Tongue (tissue), 3 donors: ENCODE measurements at places on chromosomes 1 and 21. TPM values are rescaled to one million over a fixed set of nuclear protein-coding genes. Genes with fewer than 3 reads are reported as not detected.

- DNase-seq, result peak; percentile 48
Measured at GRCh38 chr1:229940684-229941083, 126.4 kb upstream of the GALNT2 start.

DNA sequence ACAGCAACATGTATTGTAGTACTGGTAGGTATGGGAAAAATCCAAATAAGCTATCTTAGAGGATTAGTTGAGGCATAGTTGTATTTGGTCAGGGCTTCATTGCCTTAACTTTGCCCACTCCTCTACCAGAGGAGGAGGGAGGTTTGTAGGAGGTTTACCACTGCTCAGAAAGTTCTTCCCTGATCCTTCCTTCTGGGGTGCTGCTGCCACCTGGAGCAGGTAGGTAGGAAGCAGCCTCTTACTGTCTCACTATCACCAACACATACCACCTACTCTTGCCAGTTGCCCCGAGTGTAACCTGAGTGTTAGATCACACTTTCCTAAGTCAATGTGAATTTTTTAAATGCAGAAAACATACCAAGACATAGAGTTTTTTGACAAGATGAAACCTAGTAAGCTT lies 24.1 kb upstream of the ZSWIM5 start:
- no peak for DNase-seq

Gene GNAT2
- 0.21 TPM for total RNA-seq

Gene LCE1F
- not detected for total RNA-seq

Gene HES2
- 3.2 TPM for total RNA-seq

Gene HPDL
- total RNA-seq, result 0.21 TPM

Gene CD53
- 7.2 TPM for total RNA-seq

- no peak for DNase-seq
Measured at GRCh38 chr1:175445646-175446045, 253.1 kb upstream of the KIAA0040 start.

Gene MSTO1
- total RNA-seq, result 42.3 TPM

Gene ACOT11
- total RNA-seq, result 18.2 TPM

DNA sequence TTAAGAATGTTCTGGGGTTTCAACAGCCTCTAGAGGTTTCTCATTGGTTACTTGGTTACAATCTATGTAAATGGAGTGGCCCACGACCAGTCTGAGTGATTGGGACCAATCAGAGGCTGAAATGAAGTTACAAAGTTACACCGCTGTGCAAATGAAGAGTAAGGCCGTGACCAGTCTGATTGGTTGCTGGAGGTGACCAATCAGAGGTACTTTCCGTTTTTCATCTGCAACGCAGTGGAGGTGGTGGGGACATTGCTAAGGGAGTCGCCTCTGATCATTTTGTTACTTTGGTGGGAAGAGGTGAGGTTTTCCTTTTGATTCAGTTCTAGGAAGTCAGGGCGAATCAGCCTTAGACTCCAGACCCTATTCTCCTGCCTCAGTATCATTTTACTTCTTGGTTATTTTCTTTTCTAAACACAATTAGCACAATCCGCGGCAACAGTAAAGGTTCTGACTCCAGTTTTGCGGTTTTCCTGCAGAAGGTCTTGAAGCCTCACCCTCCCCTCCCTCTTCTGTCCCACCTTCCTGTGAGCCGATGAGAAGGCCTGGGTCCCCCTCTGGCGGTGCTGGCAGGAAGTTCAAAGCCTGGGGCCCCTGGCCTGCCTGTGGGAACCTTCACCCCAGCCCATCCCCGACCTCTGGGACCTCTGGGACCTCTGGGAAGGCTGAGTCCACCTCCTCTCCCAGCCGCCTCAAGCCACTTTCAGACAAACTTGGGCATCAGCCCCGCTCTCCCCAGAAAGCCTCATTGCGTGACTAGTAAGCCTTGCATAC lies 38.7 kb upstream of the TTC34 start:
- no peak for DNase-seq

DNA sequence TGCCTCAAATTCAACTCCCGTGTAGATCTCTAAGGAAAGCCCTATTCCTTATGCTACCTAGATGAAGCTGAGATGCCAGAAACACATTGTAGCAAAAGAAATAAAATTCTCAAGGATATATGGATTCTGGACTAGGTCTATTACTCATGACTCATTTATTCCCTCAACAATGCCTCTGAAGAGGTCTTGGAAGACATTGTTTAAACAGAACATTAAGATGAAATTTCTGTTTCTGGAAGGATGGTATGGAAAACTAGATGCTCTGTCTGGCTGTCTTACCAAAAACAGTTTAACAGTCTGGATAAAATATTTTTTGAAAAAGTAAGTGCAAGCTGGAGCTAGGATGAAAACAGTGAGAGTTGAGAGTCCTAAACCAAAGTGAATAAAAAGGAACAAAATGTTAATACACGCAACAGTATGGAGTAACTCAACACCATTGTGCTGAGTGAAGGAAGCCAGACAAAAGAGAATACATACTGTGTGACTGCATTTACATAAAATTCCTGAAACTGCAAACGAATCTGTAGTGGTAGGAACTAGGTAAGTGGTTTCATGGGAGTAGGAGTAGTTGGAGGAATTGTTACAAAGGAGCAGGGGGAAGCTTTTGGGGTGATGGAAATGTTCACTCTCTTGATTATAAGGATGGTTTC lies 59.3 kb upstream of the GNG12 start:
- peak; percentile 76 for DNase-seq

Gene KRTAP12-2
- not detected for total RNA-seq

- DNase-seq, result peak; percentile 45
Measured at GRCh38 chr1:46689356-46689755, 17.7 kb downstream of the TEX38 start.

DNA sequence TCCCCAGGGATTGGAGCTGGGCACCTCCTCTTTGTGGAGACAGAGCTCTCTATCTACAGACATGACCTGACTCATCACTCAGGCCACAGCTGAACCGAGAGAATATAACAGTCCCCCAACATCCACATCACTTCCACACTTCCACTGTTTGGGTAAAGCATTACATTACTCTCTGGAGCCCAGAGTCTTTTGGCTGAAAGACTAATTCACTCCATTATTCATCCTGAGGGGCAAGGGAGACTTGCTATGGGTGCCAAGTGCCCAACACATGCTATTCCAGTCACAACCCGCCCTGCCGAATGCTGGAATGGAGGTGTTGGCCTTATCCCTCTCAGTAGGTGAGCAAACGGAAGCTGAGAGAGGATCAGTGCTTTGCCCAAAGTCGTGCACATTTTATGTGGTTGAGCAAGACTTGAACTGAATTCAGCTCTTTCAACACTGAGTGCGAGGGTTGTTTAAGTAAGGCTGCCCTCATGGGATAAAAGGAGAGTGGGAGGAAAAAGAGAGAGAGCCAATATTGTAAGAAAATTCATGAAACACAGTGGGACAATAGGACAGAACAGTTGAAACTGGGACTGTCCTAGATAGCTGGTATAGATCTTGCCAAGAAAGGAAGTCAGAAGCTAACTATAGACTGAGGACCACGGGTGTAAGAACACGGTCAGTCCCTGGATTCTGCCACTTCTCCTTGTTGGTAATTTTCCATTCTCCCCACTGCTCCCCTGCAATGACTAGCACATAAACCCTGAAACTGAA lies 13.5 kb upstream of the CHI3L1 start:
- DNase-seq, result no peak

- DNase-seq, result no peak
Measured at GRCh38 chr1:4724695-4725250, 70.4 kb downstream of the AJAP1 start.

Gene ZBTB8OS
- total RNA-seq, result 18.2 TPM

DNA sequence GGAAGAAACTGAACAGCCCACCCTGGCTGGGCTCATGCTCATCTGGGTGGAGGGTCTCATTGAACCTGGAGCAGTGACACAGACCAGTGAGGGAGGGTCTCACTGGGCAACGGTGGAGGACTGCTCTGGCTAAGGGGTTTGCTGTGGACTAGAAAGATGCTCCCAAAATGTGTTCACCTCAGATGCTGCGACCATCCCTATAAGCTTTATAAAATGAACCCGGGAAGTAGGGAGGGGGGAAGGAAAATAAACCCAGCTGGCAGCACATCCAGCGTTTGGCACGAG lies 34.5 kb upstream of the LBR start:
- DNase-seq, result no peak

Gene NBL1
- 29.5 TPM for total RNA-seq

DNA sequence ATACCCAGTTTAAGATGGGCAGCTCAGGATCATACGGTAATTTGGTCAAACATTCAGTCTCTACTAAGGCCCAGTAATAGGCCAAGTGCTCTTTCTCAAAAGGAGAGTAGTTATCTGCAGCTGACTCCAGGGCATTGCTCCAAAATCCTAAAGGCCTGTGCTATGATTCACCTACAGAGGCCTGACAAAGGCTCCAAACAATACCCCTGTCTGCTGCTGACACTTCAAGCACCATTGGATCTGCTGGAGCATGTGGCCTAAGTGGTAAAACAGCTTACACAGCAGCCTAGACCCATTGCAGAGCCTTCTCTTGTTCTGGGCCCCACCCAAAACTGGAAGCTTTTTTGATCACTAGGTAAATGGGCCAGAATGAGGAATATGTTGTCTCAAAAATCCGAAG lies 22.8 kb downstream of the SLAMF7 start:
- DNase-seq, result no peak

Gene KCNE1
- total RNA-seq, result 0.82 TPM

Gene AUNIP
- 0.41 TPM for total RNA-seq

- DNase-seq, result peak; percentile 51
Measured at GRCh38 chr1:85283475-85284199, 7.2 kb upstream of the BCL10 start.

Gene C1orf167
- 1.3 TPM for total RNA-seq

GRCh38 chr1:162172311-162173102 lies 103.0 kb downstream of the NOS1AP start:
- DNase-seq, result no peak

DNA sequence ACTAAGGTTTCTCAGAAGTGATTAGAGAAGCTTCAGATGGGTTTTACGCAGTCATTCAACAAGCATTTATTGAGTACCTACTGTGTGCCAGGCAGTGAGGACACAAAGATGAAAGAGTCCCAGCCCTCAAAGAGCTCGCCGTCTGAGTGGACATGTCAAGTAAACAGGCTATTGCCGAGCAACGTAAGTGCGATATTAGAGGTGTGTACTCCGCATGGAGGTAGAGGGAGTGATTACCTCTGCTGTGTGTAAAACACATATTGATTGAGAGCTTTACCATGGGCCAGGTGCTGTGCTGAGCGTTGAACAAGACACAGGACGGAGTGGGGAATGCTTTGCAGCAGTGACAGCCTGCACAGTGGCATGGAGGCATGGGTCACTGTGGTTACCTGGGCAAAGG lies 49.5 kb upstream of the GPR37L1 start:
- DNase-seq, result no peak

DNA sequence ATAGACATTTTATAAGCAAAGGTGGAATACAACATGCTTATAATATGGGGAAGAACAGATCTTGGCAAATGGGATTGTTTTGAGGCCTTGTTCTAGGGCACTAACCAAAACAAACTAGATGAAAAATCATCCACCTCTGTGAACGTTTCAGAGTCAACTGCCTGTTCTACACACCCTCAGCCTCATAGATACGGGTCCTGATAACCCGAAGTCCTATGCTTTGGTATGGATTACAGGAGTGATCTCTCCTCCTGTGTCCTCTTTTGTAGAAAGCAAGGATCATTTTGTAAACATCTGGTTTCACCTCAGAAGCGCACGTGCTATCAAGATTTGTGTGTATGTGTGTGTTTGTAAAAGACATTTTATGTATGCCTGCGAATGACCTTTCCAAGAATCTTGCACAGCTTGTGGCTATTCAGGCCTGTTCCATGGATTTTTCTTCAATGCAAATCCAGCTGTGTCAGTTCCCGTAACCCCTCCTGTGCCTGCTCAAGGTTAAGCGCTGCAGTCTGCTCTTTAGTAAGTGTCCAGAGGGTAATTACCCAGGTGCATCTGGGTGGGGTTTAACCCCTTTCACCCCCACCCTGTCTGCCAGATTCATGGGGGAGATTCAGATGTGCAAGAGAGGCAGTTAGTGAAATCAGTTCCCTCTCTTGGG lies 132.4 kb downstream of the ROR1 start:
- peak; percentile 45 for DNase-seq

DNA sequence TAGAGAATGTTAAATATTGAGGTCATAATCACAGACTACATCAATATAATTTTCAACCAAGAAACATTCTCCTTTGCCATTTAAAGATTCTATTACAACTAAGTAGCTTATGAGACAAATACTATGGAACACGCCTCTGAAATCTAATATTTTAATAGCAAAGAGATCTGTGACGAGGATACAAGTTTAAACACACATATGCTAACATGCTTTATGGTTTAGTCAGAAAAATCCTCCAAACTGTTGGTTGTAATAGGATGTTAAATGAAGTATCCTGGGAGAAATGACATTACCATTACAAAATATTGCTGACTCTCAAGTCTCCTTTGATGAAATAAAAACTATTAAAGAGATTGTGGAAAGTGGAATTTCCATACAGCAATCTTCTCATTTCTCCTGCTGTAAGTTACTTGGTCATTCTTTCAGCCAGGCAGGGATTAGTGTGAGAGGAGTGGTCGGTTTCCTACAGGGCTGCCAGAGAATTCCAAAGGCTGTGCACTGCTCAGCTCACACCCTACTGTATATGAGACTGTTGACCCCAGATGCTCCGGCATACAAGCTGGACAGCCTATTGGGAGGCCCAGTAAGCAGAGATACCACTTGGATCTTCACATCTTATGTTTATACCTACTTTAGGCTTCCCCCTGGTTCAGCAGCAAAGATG lies 26.6 kb downstream of the SCYL3 start:
- DNase-seq, result peak; percentile 12

Gene SPATC1L
- 5.9 TPM for total RNA-seq

DNA sequence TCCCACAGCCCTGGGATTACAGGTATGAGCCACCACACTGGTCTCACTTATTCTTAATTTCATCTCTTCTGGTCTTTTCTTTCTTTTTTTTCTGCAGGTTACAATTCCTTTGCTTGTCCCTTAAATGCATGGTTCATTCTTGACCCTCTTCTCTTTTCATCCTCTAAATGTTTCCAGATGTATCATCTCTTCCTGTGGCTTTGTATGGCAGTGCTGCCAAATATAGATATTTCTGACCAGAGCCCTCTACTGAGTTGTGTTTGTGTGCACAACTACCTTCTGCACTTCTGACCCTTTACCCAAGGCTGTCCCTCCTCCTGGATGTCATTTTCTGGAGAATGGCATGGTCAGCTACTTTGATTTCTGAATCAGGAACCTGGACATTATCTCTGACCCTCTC lies 32.5 kb downstream of the OLFML3 start:
- no peak for DNase-seq

Gene RUSC1
- 23.0 TPM for total RNA-seq

DNA sequence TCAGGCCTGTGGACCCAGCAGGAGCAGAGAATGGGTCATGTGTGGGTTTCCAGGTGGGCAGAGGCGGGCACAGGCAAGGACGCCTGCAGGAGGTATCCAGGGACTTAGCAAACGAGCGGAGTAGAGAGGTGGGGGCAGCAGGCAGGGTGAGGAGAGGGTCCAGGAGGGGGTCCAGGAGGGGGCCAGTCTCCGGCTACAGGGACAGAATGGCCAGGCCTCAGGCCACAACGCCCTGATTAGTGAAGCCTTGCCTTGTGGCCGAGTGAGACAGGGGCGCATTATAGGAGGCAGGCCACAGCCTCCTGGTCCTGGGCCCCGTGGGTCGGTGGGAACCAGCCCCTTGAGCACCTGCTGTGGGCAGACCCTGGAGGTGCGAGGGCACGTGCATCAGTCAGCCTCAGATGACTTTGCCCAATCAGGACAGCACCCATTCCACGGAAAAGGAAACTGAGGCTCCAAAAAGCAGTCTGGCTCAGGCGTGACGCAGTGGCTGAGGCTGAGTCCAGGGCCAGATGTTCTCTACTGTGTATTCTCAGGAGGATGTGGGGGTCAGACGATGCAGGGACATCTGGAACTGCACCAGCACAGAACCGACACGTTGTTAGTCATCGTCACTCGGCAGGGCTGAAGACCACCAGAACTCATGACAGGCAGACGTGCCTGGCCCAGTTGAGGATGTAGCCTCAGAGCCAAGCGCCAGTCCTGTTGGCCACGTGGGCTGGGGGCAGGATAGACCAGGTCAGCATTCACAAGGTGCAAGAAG lies 113.7 kb downstream of the CRYAA start:
- no peak for DNase-seq
